Fibroblast of lung (primary cell): ENCODE measurements at places on chromosomes 6 and 20.
A peak's percentile ranks its signal among the peaks of the same experiment; 100 is the strongest.

DNA sequence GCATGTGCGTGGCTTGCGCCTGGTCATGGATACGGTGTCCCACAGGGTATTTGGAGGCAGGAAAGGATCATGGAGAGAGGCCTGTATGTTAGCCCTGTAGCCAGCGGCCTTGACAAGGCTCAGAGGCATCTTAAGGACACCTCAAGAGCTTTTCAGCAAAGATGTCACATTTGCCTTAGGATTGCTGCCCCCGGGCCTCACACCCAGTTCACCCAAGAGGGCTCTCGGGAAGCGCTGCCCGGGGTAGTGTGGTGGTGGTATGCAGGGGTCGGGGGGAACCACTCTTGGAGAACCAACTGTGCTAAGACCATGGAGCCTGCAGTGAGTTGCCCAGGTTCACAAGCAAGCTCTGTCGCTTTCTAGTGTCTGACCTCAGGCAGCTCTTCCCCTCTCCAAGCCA lies 36.9 kb upstream of the VSTM2L start:
- no peak for DNase-seq

DNA sequence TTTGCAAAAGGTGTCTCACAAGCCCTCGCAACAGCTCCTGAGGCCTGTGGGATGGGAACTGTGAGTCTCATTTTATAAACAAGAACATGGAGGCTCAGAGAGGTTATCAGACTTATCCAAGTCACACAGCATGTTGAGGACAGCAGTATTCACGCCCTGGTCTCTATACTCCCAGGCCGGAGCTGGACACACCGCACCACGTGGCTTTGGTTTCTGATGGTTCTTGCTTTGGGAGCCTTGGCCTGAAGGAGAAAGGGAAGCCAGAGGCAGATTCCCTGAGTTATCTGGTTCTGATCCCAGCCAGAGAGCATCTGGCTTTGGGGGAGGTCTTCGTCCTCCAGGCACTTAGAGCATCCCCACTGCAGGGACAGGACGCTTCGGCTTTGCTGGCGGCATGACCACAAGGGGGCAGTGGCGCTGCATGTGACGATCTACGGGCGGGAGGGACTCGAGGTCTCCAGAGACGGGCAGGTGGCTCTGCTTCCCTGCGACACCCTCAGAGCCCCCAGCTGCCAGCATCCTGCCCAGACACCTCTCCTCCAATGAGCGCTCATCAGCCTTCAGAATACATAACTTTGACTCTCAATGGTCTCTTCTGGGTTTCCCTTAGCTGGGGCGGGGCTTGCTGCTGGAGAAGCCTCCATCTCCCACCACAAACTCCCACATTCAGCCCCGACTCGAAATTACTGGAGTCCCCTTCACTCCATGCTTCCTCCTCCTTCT lies 51.4 kb upstream of the SAYSD1 start:
- DNase-seq = peak; percentile 51

DNA sequence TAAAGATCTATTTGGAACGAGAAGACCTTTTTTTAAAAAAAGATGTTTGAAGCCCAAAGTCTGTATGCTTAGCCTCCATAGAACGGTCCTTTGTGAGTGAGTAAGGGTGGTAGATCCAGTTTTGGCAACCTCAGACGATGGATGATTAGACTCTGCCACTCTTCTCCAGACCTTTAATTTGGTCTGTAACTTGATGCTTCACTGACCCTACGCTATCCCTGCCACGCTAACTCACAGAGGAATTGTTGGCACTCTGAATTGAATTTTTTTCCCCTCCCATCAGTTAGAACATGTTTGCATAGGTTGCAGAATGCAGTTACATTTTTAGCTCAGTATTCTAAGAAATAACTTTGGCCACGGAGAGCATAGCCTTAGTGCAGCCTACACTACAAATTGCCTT lies 15.8 kb upstream of the DEK start:
- no peak for DNase-seq

- no peak for DNase-seq
Observed at GRCh38 chr6:139846538-139847456, 472.3 kb upstream of the CITED2 start.

GRCh38 chr6:1044040-1044836 lies 267.7 kb upstream of the FOXQ1 start:
- no peak for DNase-seq

GRCh38 chr6:89339565-89339964 lies 13.0 kb downstream of the UBE2J1 start:
- no peak for DNase-seq

DNA sequence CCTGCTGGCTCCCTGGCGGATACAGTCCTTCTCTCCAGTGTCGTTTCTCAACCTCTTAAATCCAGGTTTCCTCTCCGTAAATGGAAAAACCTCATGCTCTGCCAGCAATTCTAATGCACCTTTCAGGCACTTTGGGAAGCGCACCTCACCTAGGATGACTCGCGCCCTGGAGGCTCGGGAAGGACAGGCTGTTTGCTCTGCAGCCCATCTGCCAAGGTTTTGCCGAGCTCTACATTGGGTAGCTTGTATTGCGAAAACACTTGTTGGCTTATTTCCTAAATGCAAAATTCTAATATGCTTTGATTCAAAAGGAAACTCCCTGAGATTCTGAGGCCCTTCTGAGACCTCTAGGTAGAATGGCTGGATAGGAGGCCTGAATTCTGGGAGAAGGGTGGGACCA lies 102.6 kb upstream of the MLN start:
- DNase-seq = no peak

GRCh38 chr6:101803136-101803535 lies 409.6 kb downstream of the GRIK2 start:
- DNase-seq = peak; percentile 66

- DNase-seq = peak; percentile 60
Observed at GRCh38 chr6:143260857-143261256, 189.6 kb downstream of the ADAT2 start.

DNA sequence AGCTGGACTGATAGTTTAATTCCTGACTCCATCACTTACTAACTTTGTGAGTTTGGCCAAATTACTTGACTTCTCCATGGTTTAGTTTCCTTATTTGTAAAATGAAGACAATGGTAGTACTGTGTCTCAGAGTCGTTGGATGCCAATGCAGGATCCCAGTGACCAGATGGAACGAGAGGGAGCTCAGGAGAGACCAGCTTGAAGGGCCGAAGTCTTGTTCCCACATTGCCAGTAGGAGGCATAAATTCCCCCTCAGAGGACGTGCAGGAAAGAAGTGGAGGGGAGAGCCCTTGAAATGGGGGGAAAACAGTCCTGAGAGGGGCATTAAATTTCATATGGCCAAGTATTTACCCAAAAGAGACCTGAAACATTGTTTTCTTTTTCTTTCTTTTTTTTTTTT lies 2.1 kb upstream of the MUC22 start:
- no peak for DNase-seq

DNA sequence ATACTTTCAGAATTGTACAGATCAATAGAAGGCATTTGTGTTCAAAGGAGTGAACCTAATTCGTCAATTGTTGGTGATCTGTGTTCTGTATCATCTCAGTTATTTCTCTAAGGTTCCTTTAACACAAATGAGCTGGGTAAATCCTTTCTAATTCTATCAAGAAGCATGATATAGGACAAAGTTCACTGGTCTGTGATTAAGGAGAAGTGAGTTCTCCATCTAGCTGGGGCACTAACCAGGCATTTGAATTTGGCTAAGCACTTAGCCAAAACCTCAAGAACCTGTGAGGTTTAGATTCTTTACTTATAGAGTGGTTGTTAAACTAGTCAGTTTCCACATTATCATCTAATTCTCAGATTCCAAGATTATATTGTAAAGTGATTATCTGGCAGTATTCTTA lies 50.3 kb downstream of the DOP1A start:
- no peak for DNase-seq
